Breast epithelium (tissue), 4 donors: ENCODE measurements at places on chromosomes 1 and 21.
A peak's percentile ranks its signal among the peaks of the same experiment; 100 is the strongest.

- DNase-seq, result no peak
Observed at GRCh38 chr1:229853751-229854150, 213.3 kb upstream of the GALNT2 start.

DNA sequence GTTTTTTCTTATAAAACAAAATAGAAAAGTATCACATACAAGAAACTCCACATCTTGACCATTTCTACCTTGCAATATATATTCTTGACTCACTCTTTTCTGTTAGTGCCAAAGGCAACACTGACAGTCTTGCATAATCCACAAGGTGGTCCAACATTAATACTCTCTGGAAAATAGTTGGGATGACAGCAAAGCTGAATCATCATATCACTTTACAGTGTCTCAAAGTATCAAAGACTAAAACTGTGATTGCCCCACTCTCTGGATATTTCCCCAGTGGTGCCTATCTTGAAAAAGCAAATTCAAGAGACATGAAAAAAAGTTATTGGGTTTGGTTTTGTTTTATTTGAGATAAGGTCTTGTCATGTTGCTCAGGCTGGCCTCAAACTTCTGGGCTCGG, 14.6 kb upstream of the TGFBR3 start:
- no peak for DNase-seq

- peak; percentile 82 for DNase-seq
Observed at GRCh38 chr1:183022202-183023145, 746 bp upstream of the LAMC1 start.

DNA sequence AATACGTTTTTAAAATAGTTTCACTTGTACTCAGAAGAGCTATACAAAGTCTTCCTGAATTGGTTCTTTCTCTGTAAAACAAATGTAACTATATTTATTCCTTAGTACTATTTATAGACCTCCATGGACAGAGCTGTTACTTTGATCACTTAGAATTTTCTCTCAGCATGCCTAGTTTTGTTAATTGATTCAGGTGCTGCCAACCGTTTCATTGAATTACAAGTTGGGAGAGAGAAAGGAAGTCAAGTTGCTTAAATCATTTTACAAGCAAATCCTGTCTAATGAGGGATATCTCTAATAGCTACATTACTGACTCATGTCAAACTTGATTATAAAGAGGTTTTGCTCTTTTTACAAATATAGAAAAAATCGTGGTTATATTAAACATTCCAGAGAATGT, 241.0 kb downstream of the FMN2 start:
- no peak for DNase-seq

GRCh38 chr1:12654657-12655056, 10.8 kb downstream of the AADACL4 start:
- no peak for DNase-seq

GRCh38 chr1:215082532-215083382, at the start of gene KCNK2:
KCNK2 (plus strand) TSS chr1:215082737; CDS start chr1:215083386, 649 bp downstream.
- no peak for DNase-seq

DNA sequence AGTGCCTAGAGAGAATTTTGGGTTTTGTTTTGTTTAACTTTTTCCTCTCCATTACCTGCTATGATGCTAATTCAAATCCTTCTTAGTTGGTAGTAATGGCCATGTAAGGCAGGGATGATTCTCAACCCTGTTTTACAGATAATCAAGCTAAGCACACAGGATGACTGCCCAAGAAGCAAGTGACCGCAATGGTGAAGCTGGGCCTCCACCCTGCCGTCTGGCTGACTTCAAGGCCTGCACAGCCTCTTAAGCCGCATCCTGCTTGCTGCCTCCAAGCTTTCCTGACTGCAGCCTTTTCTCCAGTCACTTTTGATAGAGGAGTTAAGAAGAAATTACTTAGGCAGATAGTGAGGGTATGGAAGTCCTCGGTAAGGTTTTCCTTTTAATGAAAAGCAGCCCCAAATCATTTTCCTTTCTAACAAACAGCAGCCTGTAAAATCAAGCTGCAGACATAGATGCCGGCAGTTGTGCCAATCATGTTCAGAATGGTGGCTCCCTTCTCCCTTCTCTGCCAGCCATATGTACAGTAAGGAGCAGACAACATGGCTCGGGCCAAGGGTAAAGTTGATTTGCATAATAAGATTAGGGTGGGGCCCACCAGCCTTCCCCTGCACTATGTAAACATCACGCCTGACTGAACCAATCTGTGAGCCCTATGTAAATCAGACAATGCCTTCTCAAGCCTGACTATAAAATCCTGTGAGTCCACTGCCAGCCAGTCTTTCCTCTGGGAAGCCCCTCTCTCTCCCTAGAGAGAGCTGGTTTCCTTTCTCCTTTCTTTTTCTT, 8.8 kb upstream of the CTBS start:
- DNase-seq, result no peak

GRCh38 chr1:202599669-202600431, 110.4 kb downstream of the SYT2 start:
- DNase-seq, result no peak

GRCh38 chr1:238492271-238492670, 601.5 kb upstream of the ZP4 start:
- no peak for DNase-seq

GRCh38 chr21:44497703-44498126, 42.3 kb downstream of the KRTAP10-1 start:
- no peak for DNase-seq

- DNase-seq, result peak; percentile 32
Observed at GRCh38 chr1:22976461-22977243, 4.0 kb upstream of the LACTBL1 start.
